Activated naive CD4-positive, alpha-beta T cell (primary cell): ENCODE measurements at places on chromosomes 7 and 10.

DNA sequence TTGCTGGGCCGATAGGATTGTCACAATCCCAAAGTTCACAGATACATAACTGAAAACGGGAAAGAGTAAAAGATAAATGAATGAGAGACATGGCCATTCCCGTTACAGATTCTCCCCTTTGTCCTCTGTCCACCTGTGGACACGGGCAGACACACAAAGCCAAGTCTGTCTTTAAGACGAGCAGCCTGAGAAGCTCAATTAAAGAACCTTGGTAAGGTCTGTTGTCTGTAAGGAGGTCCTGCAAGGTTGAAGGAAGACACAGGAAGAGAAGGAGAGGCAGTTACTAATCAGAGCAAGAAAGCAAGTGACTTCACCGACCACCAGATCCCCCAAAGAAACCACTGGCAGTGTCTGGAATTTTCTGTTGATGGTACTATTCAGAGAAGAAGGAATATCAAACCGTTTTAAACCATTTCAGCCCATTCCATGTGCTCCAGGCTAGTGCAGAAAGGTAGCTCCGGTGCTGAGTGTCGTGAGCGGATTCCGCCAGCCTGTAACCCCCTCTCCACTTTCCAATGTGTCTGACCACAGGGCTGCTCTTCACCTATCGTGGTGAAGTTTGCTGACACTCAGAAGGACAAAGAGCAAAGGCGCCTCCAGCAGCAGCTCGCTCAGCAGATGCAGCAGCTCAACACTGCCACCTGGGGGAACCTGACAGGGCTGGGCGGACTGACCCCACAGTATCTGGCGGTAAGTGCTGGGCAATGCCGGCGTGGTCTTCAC is 252.6 kb downstream of the CELF2 start:
- peak; percentile 44 for DNase-seq

- DNase-seq = no peak
Observed at GRCh38 chr10:95474228-95475002, 86.8 kb downstream of the SORBS1 start.

DNA sequence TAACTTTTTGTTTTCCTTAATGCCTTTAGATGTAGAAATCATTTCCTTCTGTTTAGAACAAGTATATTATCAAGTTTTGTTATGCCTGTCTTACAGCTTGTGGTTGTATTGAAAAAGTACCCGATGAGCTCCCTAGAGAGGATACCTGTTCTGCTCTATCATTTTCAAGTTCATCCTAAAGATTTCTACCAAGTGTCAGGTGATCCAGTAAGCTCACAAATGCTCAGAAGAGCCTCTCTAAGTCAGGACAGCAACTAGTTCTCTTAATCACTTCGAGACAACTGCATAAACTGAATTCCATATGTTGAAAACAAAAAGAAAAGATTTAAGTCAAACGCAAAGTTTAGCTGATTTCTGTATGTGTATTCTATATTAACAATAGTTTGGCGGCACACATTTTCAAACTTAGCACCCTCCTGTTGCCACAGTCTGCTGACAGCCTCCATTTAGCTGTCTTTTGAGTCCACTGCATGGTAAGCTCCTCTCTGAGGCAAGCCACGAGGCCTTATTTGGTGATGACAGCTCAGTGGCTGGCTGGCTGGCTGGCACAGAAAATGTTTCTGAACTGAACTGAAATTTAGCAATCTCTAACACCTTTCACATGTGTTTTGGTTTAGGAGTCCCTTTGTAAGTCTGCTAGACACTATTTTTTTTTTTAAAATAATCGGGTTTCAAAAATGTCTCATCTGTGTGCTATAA is 59.4 kb downstream of the SEMA3C start:
- no peak for DNase-seq

DNA sequence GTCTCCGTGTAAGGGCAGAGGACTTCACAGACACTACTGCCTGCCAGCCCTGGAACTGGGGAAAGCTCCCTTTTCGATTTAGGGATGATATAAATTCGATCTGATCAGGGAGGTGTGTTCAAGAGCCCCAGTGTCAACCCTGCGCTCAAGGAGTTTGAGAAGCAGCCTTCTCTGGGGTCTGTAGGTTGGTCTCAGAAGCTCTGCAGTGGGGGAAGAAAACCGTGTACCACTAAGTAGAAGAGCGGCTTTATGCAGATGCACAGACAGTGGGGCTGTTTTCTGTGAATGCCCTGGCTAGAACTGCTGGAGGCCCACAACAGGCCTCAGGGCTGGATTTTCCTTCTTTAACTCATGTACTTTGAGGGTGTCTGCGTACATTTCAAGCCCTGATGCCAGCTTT is 6.3 kb upstream of the TBX20 start:
- no peak for DNase-seq

GRCh38 chr7:128940494-128941322 is 3.0 kb downstream of the IRF5 start:
- DNase-seq = no peak

DNA sequence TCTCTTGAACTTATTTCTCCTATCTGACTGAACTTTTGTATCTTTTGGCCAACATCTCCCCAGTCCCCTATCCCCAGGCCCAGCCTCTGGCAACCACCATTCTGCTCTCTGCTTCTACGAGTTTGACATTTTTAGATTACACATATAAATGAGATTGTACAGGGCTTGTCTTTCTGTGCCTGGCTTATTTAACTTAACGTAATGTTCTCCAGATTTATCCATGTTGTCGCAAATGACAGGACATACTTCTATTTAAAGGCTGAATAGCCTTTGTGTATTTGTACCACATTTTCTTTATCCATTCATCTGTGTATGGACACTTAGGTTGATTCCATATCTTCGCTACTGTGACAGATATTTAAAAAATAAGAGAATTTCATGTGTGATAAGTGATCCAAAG is 98.6 kb downstream of the LSMEM1 start:
- DNase-seq = no peak

DNA sequence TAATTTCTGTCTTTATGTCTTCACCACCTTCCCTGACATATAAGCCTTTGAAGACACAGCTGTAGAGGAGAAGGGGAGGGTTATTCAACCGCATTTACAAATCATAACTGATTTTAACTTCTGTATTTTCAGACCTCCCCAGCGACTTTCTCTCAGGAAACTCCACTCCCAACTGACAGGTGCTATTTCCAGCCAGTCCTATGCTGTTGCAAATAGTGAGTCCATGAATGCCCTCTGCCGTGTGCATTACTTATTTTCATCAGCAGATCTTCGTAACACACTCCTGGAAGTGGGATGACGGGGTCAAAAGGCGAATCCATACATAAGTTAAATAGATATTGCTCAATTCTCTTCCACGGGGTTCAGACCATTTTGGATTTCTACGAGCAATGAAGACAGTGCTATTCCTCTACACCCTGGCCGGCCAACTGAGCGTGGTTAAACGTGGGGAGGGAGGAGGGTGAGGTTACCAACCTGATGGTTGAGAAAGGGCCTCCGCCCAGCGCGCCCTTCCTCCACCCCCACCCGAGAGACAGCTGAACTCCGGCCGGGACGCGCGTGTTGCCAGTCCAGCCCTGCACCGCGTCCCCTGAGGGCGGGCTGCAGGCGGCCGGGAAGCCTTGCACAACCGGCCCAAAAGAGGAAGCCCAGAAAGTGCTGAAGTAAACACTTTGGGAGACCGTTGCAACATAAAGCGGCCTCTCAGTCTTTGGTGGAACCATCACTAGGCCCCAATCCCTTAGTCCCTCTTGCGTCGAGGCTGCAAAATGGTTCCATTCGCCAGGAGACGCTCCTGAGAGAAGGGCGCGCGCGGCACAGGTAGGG is at the start of gene APBB1IP:
Gene APBB1IP, plus strand, starts transcription at position 705 of the 825 bp plus-strand sequence. CDS start 53,986 bp downstream, outside the sequence.
- peak; percentile 33 for DNase-seq

DNA sequence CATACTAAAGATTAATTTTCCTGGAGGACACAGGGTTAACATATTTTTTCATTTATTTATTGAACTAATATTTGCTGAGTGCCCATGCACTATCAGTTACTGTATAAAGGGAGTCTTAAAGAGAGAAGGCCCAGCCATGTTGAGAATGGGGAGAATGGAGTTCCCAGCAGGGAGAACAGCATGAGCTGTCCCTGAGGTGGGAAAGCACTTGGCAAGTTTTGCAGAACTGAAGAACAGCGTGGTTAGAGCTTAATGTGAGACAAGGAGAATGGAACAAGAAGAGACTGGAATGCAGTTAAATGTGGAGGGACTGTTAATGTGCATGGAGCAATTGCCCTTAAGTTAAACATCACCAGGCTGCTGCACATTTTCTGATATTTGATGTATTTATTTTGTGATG is 435.4 kb downstream of the SUGCT start:
- DNase-seq = no peak

DNA sequence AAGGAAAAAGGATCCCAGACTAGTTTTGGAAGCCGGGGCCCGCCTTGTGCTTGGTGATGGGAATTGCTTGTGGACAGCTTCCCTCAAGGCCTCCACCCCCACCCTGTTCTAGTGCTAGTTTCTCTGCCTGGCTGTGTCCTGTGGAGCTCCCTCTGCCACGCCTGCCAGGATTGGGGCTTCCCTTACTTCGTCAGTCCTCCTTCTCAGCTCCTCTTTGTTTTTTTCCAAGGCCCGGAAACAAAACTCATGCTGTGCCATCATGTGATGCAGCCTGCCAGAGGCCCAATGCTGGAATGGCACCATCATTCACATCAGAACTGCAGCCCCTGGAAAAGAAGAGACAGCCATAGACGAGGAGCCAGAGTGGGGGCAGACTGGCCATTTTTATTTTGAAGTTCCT is 11.2 kb downstream of the YKT6 start:
- no peak for DNase-seq

DNA sequence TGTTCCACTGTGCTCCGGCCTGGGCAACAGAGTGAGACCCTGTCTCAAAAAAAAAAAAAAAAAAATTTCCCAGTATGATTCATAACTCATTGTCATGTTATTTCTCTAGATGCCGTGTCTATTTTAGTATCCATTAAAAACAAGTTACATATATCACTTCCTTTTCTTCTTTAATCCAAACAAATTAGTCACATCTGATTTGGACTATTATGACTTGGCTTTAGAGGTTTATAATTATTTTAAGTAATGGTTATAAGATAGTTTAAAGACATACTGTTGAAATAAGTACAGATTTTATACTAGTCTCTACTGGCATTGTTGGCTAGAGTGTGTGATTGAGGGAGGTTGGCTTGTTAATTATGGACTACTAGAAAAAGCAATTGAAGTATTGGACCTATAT is 53.3 kb downstream of the ZMYND11 start:
- no peak for DNase-seq

DNA sequence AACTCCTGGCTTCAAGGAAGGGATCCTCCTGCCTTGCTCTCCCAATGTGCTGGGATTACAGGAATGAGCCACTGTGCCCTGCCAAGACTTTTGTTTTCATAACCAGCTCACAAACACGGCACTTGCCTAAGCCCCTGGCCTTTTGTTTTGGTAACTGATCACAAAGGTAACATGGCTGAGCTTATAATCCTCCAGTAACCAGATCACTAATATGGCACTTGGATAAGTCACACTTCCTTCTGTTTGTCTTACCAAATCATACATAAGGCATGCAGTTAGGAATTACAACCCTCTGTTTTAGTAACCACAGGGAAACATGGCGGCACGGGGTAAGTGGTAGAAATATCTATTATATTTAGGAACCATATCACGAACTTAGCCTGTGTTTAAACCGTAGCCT is 577.1 kb downstream of the CALN1 start:
- no peak for DNase-seq

GRCh38 chr10:6748981-6749635 is 169.0 kb upstream of the PRKCQ start:
- no peak for DNase-seq

DNA sequence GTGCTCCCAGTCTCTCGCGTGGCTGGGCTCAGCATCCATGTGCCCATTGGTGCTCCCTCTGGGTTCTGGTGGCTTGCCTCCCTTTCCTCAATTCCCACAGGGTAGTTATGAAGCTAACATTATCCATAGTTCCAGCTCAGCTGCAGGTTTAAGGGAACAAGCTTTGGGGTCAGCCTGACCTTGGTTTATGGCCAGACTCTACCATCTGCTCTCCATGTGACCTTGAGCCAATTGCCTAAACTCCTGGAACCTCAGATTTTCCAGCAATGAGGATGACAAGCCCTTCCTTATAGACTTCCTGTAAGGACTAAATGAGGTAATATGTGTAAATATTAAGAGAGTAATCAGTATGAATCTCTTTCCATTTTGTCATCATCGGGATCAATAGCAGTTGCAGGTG is 10.1 kb upstream of the SLC29A3 start:
- no peak for DNase-seq
